ENCODE measurements at places on chromosomes 7 and 10.

DNA sequence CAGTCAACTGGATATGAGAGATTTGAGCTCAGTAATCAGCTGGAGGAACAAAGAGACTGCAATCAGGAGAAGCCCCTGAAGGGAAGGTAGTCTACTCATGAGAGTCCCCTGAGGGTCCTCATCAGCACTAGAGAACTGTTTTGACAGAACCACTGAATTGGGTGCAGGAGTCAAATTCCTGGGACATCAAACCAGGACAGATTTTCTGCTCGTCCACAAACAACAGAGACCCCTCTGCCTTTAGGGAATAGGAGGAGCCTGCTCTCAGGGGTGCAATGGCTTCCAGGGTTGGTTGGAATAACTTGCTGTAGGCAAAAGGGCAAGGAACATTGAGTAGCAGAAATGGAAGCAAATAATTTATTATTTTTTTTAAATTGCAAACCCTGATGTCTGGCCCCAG is 21.9 kb upstream of the NEUROD6 start:
- no peak for DNase-seq

GRCh38 chr10:10854725-10855124 is 162.9 kb upstream of the CELF2 start:
- DNase-seq, result no peak

GRCh38 chr10:126252884-126253610 is 135.2 kb downstream of the ADAM12 start:
- DNase-seq, result peak; percentile 100

DNA sequence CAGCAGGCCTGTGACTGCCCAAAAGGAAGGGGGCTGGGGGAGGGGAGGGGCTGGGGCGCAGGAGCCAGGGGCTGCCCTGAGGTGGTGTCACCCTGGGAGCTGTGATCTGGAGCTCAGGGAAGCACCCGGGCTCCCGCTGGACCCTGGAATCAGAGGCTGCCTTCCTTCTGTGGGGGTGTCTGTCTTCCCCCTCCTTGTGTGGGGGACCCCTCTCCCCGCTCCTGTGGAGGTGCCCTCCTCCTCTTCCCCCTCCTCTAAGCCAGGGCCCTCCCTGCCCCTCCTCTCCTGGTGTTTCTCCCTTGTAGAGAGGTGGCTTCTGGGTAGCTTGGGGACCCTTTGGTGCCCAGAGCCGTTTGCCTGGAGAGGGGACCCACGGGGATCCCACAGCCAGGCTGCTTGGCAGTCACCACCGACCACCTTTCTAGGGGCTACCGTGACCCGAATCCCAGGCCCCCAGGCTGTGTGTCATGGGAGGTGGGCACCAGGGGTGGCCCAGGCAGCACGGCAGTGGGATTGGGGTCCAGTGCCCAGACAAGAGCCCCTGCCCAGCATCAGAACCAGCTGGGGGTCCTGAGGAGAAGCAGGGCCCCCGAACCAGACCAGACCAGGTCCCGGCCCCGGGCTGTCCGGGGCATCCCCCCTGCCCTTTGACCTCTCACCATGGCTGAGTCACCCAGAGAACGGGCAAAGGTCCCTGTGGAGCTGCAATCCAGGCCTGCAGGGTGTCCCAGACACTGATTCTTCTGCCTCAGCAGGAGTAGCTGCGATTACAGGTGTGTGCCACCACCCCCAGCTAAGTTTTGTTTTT is 741 bp downstream of the PRAP1 start:
- no peak for DNase-seq

DNA sequence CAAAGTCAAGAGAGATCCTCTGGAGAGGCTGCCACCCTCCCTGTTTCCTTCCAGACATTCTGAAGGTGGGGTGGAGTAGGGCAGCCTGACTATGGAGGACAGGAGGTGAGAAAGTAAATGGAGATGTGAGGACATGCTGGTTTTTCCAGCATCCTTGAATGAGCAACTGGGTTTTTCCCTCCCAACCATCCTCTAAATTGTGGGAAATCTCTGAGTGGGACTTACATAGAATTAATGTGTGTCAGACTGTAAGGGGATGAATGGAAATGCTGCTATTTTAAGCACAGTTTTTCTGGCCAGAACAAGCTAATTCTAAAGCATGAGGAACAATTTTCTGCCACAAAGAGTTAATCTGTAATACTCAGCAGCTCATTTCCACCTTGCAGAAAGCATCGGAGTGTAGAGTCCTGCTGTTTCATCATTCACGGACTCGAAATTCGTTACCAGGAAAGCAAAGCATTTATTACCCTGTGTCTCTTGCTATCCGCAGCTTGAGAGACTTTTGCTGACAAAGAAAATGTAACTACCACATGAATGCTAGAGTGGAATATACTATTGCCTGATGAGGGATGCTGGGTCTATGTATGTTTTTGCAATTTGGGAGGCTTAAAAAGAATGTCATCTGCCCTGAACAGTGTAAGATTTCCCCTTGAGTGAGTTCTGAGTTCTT is 213.0 kb downstream of the CELF2 start:
- DNase-seq, result no peak

GRCh38 chr10:110376767-110377160 is 72.0 kb upstream of the SMNDC1 start:
- no peak for DNase-seq
